ENCODE measurements at places on chromosomes 7 and 10.

DNA sequence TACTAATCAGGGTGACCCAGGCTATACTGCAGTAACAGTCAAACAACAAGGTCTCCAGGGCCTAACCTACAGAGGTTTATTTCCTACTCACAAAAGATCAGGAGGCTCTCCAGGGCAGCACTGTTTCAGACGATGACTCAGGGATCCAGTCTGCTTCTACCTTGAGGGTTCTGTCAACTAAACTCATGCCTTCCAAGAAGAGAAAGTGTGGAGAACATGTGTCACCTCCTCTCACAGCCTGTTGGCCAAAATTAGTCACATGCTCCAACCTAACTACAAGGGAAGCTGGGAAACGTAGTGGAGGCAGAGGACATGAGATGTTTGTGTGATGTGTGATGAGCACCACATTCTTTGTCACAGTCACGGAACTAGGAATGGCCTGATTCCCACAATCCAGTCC lies 14.7 kb upstream of the INA start:
- DNase-seq: no peak

- no peak for DNase-seq
These were observed 11.6 kb upstream of the FRAT1 start for GRCh38 chr10:97307441-97307840.

DNA sequence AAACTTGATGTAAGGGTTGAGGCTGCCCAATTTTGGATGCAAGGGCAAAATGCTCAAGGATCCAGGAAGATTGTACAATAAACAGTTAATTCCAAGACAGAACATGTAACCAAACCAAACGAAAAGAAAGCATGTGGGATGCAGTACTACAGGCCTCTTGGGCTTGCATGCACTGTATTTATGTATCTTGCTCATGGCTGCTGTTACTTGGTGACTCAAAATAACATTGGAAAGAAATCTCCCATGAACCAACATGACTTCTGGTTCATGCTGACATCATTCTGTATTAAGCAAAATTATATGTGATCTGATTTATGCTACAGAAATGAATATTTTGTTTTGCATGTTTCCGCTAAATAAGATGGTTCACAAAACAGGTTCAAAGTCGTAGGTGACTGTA lies 65.9 kb upstream of the FZD1 start:
- no peak for DNase-seq

DNA sequence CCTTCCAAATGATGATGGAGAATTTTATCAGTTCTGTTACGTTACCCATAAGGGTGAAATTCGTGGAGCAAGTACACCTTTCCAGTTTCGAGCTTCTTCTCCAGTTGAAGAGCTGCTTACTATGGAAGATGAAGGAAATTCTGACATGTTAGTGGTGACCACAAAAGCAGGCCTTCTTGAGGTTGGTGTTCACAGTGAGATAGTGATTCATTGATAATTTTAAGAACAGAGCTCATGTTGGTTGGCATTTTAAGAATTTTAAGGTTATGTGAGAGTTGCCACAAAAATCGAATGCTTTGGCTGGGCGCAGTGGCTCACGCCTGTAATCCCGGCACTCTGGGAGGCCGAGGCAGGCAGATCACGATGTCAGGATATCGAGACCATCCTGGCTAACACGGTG lies 25.9 kb downstream of the TAX1BP1 start:
- DNase-seq: no peak

DNA sequence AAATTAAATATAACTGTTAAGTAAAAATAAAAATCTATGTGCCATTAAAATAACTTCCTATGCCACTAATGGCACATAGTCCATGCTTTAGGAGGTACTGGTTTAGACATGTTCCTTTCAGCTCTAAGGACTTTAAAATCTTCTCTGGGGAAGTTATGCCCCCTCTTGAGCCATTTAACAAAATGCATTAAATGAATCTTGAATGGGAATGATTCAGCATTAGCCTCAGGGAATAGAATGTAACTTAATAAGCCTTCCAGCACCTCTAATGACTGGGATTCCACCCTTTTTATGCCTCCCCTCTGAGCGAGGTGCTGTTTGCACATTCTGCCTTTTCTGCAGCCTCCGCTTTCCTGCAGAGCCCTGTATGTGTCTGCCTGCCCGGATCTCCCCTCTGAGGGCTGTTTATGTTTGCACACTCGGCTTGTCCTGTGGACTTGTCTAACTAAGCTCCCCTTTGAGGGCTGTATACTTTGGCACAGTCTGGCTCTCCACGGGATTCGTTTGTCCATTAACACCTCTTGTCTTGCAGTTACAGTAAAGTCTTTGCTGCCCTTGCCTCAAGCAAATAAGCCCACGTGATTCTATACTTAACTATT lies 108.4 kb upstream of the HPS1 start:
- no peak for DNase-seq

- no peak for DNase-seq
These were observed 129.1 kb upstream of the CHST15 start for GRCh38 chr10:124222318-124222987.

GRCh38 chr10:77350711-77351119 lies 286.9 kb downstream of the KCNMA1 start:
- DNase-seq: peak; percentile 100

DNA sequence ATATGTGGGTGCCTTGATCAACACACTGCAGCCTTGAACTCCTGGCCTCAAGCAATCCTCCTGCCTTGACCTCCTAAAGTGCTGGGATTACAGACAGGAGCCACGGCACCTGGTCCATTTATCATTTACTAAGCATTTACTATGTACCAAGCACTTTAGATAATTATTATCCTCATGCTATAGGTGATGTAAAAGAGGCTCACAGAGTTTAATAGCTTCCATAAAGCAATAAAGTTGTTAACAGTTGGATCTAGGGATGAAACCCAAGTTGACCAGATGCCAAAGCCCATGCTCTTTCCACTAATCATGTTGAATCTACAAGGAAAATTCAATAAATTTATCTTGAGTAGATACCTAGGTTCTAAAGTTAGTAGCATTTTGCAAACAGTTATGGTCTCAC lies 5.0 kb downstream of the NAPEPLD start:
- no peak for DNase-seq

DNA sequence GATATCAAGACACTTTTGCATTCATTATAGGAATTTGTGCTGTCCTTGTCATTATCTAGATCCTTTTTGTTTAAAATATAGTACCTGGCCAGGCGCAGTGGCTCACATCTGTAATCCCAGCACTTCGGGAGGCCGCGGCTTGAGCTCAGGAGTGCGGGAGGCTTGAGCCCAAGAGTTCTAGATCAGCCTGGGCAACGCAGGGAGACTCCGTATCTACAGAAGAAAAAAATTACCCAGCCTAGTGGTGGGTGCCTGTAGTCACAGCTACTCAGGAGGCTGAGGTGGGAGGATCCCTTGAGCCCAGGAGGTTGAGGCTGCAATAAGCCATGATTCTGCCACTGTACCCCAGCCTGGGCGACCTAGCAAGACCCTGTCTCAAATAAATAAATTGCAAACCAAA lies 621 bp upstream of the MORN4 start:
- DNase-seq: no peak

- DNase-seq: peak; percentile 73
These were observed 227.8 kb upstream of the PITRM1 start for GRCh38 chr10:3400348-3400747.

DNA sequence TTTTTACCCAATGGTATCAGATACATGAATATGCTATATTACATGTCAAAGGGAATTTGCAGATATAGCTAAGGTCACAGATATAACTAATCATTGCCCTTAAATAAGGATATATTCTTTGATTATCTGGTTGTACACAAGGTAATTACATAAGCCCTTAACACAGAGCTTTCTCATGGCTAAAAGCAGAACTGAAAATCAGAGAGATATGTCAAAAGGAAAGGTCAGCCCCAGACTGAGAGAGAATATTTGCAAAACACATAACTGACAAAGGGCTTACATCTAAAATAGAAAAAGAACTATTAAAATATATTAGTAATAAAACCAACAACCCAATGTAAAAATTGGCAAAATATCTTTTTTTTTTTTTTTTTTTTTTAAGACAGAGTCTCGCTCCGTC lies 1029.5 kb upstream of the LRRN3 start:
- DNase-seq: no peak

GRCh38 chr10:30812018-30812851 lies 182.7 kb upstream of the LYZL2 start:
- peak; percentile 96 for DNase-seq

GRCh38 chr10:99393683-99394082 lies 36.7 kb downstream of the GOT1 start:
- DNase-seq: no peak

- no peak for DNase-seq
These were observed 77.9 kb downstream of the ARHGAP21 start for GRCh38 chr10:24645784-24646183.

- peak; percentile 86 for DNase-seq
These were observed 66.2 kb upstream of the ARID5B start for GRCh38 chr10:61835069-61835945.

- no peak for DNase-seq
These were observed 27.4 kb downstream of the THSD7A start for GRCh38 chr7:11804621-11805020.

- DNase-seq: no peak
These were observed 730 bp upstream of the RASSF4 start for GRCh38 chr10:44958898-44959246.

GRCh38 chr7:20290505-20291111 lies 40.1 kb upstream of the ITGB8 start:
- no peak for DNase-seq

DNA sequence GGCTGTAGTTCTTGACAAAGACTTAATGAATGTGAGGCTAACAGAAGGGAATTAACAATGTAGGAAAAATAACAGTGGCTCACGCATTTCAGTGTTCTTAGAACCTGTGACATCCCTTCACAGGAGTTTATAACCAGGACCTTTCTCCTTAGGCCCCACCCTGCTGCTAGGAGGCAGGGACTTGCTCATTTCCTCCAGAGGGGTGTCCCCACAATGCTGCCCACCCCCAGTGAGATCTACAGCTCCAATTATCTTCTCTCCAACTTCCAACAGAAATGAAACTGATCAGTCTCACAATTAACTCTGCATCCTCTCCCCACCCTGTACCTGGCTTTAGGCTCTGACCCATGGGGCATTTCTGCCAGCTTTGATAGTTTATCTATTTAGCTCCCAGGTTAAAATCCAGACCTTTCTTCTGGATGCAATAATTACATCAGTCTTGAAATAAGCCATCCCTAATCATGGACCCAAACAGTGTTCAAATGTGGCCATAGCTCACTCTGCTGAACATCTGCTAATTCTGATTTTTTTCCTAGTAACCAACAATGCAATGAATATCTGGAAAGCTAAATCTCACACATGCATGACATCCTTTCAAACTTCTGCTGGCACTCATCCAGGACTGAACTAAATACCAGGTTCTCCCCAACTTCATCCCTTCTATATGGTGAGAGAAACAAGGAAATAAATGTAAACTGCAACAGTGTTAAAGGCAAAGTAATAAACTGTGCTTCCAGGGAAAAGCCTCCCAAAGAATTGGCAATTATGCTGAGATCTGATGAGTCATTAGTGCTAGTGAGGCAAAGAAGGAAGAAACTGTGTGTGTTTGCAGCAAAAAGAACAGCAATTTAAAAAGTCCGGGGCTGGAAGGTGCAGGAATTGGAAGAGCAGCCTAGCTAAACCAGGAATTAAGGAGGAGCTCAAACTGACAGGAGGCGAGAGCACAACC lies 64.6 kb downstream of the HERPUD2 start:
- peak; percentile 53 for DNase-seq

GRCh38 chr10:24886290-24886680 lies 66.1 kb downstream of the PRTFDC1 start:
- no peak for DNase-seq

- no peak for DNase-seq
These were observed 14.9 kb upstream of the ADGRA1 start for GRCh38 chr10:133072720-133073390.

DNA sequence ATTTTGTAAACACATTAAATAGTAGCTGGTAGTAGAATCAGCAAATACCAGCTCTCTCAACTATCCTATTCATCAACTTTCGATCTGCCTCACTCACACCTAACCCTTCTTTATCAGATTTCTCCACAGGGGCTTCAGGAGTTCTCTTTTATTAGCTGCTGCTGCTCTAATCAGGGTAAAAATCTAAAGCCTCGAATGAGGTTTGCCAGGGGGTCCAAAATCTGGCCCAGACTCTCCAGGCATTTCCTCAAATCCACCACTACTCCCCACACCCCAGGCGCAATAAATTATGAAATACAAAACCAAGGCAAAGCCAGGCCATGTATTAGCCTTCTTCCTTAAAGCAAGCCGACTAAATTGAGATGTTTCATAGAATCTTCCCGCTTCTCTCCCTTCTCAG lies 2.3 kb downstream of the RNF216 start:
- DNase-seq: no peak

DNA sequence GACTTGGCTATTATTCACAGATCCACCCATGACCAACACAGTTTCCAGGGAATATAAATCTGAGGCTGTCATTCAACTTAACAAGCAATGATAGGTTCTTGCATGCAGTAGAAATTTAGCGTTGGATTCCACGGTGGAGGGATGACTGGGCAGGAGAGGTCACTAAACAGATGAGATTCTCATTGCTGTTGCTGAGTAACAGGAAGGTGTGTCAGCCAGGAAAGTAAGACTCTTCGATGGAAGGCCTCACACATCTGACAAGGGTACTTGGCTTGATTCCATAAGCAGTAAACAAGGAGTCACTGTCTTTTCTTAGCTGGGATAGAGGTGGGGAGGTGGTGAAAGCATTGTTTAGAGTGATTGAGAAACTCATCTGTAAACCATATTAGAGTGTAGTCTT lies 1152.0 kb downstream of the SORCS3 start:
- DNase-seq: peak; percentile 21

- DNase-seq: no peak
These were observed 273.7 kb downstream of the KIF20B start for GRCh38 chr10:89975071-89975470.

DNA sequence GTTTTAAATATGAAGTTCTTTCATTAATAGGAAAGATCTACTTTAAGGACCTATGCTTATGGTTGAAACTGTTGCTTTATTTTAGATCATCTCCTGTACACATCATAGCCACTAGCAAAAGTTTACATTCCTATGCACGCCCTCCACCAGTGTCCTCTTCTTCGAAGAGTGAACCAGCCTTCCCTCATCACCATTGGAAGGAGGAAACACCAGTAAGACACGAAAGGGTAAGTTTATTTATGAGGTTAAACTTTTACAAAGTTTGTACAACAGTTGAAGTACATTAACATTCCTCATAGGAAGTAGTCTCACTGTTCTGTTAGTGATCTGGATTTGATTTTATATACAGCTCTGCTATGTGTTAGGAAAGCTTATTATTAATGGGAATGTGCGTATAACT lies 16.9 kb downstream of the HBP1 start:
- DNase-seq: peak; percentile 26

DNA sequence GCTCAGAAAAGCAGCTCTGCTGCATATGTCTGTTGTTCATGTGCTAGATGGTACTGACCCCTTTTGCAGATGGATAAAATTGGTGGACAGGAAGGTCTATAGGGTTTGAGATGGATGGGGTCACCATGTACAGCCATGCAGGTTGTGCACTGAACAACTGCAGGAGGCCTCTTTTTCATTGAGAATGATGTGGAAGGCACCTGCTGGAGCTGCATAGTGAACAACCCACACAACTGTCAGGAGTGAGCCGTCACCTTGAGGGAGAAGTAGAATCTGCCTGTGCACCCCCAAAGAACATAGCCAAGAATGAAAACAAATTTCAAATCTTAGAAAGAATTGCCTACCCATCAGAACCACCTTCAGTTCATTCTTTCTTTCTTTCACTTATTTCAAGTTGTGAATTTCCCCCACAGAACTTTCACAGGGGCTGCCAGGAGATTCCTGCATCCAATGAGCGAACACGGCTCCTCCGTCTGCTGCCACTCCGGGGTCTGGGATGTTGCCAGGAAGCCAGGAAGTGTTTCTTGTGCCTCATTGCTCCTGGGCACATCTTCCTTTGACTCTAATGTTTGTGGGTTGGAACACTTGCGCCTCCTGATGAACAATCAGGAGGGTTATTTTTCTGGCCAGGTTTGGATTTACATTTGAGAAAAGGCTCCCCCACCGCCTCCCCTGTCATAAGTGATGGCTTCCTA lies 53.7 kb upstream of the DOCK1 start:
- DNase-seq: no peak
